ENCODE measurements at places on chromosomes 6 and 20.
A peak's percentile ranks its signal among the peaks of the same experiment; 100 is the strongest.

DNA sequence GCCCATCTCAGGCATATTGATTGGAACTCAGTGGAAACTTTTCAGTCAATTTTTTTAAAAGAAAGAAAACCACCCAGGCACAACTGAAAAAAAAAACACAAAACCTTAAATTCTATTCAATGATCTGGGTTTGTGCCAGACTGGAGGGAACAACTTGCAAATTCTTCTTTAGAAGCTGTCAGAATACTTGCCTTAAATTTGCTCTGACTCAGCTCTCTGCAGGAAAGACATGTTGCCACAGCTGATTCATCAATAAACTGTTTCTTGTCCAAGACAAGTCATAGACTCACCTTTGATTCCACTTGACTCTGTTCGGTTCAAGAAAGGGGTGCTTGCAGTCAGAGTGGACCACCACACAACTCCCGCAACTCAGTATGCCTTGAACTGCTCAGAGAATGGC lies 117.8 kb upstream of the F13A1 start:
- DNase-seq = no peak

DNA sequence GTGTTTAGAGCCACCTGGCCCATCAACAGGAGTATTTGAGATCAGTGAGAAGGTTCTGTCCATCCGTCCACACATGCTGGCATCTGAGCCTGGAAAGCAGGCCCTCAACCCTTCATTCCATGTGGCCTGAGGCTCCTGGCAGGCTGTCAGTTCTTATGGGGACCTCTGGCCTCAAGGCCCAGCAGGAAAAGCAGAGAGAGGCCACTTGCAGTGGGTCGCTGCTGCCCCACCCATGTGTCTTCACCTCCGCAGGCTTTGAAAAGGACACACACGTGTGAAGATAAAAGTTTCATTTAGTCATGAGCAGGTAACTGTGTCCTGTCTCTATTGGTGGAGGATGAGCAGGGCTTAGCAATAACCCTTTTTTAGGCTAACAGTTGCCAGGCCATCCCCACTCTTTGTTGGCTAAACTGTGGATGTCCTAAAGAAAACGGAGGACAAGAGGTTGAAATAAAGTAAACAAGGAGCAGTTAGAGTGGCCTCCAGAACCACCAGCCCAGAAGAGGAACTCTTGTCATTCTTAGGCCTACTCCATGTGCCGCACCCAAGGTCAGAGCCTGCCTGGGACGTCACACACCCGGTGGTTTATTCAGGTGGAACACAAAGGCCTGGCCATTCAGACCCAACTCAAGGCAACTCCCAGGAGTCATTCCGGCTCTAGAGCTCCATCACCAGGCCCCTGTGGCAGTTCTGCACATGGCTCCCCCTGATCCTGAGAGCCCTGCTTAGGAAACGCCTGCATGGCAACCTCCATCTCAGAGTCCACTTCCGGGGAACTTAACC lies 143.4 kb upstream of the CST7 start:
- DNase-seq = no peak

DNA sequence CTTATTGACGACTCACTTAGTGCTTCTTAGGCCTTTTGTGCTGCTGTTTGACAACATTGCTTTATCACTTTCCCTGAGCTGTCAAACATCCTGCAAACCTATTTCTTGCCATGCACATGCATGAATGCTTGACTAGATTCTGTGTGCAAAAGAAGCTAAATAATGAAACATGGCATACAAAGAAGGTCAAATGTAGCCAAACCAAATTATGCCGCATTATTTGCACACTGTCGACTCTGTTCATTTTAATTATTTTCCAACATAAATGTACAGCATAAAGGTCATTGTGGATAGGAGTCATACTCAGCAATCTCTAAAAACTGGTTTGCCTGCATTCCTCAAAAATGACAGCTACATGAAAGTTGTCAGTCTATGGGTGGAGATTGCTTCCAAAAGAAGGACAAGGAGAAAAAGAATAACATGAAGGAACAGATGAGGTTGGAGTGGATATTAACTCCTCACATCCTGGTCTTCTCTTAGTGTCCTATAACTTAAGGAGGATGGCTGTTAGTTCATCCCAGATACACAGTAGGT lies 123.1 kb upstream of the STXBP5 start:
- no peak for DNase-seq

- DNase-seq = peak; percentile 30
Measured at GRCh38 chr20:14337400-14338171, at the start of gene FLRT3. FLRT3 (minus strand) TSS chr20:14337612; CDS start chr20:14327506, 10,106 bp downstream.

DNA sequence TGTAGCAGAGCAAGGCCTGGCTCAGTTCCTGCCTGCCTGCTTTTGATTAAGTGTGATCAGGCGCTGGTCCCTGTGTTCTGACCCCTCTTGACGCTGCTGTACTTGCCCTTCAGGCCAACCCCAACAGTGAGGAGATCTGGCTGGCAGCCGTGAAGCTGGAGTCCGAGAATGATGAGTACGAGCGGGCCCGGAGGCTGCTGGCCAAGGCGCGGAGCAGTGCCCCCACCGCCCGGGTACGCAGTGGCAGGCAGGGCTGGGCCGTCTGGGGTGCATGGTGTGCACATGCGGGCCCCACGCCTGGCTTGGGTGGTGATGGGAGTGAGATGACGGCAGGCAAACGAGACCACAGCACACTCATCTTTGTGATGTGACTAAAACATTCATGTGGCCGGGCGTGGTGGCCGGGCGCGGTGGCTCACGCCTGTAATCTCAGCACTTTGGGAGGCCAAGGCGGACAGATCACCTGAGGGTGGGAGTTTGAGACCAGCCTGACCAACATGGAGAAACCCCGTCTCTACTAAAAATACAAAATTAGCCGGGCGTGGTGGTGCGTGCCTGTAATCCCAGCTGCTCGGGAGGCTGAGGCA lies 10.1 kb upstream of the C20orf204 start:
- no peak for DNase-seq

DNA sequence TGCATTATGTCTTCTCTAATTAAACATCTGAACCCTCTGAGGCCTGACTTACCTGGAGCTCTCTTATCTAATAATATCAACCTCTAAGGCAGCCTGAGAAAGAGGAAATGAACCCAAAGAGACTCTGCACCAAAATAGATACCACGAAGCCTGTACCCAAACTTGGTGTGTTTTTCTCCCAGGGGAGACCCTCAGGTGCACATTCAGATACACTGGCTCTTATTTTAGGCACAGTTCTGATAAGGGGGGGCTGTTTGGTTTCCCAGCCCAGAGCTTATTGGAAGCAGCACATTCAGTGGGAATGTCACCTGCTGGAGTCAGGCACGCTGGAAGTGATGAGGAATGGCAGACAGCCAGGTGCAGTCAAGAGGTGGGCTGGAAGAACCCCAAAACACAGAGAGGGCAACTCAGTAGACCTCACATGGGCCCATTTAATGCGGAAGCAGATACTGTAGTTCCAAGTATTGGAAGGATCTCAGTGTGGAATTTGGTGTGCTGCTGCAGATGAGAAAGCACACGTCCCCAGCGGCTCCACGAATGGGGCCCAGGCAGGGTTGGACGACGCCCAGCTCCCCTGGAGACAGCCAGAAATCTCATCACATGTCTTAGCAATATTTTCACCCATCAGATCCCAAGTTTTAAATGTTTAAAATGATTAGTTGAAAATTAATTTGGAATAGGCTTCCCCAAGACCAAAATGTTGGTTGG lies 9.7 kb upstream of the CCR6 start:
- DNase-seq = no peak

DNA sequence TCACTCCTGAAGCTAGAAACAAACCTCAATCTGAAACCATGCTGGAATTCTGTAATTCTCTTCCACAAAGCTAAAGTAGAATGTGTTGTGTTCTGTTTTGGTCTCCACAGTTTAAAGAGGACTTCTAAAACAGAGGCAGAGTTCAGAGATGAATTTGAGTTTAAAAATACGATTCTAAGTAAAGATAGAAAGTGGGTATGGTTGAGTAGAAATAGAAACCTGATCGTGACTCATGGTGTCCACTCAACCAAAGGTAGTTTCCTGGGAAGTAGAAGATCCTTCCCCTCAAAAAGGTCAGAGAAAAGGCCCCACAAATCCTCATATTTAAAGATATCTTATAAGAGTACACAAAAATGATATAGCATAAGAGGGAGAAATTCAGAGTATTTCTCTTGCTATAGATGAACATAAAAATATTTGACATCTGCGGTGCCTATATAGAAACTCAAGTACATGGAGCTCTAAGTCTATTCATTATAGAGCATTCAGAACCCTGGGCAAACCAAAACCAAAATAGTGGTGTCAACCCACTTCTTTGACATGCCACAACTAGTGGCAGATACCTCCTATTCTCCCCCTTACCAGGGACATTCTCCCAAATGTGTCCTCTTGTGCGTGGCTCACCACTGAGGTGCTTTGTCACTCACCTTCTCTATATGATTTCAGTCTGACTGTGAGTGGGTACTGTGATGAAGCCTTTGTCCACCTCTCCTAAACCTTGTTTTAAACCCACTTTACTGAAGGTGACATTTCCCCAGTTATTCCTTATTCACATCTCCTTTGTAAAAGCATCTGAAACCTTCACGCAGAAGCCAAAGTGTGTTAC lies 84.5 kb downstream of the PLCB1 start:
- no peak for DNase-seq

DNA sequence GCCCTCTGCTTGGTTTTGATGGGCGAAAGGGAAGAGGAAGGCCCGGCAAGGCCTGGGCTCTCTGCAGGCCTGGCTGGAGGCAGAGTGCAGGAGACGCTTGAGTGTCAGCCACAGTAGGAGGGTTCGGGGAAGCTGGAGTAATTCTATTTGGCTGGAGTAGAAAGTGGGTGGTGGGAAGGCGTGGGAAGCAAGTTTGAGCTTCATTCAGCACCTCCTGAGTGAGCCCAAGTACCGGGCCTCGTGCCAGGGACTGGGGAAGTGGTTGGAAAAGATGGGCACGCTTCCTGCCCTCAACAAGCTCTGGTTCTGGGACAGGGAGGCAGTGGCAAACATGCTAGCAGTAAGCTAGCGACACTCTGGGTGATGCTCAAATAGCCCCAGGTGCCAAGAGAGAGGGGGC lies 72.5 kb downstream of the DLGAP4 start:
- no peak for DNase-seq

- DNase-seq = no peak
Measured at GRCh38 chr6:23790756-23791155, 335.3 kb upstream of the NRSN1 start.

- no peak for DNase-seq
Measured at GRCh38 chr6:104087765-104088164, 772.0 kb downstream of the HACE1 start.

DNA sequence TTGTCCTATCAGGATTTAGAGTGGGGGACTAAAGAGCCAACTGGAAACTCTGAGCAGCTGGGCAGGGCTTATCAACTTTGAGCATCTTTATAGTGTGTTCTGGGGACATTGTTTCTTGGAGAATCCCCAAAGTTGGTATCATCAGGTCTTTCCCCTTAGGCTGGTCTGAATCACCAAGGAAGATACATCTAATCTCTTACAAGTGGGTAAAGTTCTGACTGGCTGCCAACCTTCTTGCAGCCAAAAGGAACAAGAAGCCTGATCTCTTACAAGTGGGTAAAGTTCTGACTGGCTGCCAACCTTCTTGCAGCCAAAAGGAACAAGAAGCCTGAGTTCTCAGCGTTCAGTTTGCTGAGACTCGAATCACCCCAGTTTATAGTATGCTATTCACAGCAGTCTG lies 1.6 kb upstream of the MED23 start:
- no peak for DNase-seq

- no peak for DNase-seq
Measured at GRCh38 chr6:81731814-81732213, 20.7 kb downstream of the TENT5A start.

GRCh38 chr6:151054306-151054705 lies 185.5 kb upstream of the AKAP12 start:
- DNase-seq = no peak

- DNase-seq = no peak
Measured at GRCh38 chr6:7087066-7087465, 20.7 kb upstream of the RREB1 start.

DNA sequence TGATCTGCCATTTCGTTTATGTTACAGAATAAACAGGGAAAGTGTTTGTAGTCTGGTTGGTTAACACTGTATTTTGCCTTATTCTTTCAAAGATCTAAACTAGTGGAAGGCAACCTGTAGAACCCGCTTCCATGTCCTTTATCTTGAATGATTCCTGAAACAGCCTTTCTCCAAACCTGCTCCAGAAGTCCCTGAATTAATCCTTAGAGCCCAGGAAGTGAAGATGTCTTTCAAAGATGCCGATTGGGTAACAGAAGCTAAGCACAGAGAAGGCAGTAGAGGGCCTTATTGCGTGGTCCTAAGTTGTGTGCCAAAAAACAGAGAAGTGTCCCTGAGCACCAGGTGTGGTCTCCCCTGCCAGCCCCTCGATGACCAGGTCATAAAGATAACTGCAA lies 19.2 kb upstream of the ZSCAN16 start:
- peak; percentile 4 for DNase-seq

DNA sequence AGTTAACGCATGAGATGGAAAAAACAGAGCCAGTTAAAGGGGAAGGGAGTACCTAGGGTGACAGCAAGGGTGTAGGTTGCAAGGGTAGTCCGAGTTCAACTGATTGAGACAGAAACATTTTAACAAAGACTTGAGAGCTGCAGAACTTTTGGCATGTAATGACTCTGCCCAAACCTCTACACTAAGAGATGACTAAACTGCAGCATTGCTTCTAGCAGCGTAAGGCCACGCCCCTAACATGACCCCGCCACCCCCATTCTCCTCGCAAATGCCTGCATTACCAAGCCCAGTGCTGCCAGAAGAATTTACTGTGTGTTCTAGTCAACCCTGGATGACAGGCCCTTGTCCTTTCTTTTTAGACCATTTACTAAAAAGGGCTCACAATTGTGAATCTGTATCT lies 6.3 kb upstream of the HINT3 start:
- DNase-seq = no peak

DNA sequence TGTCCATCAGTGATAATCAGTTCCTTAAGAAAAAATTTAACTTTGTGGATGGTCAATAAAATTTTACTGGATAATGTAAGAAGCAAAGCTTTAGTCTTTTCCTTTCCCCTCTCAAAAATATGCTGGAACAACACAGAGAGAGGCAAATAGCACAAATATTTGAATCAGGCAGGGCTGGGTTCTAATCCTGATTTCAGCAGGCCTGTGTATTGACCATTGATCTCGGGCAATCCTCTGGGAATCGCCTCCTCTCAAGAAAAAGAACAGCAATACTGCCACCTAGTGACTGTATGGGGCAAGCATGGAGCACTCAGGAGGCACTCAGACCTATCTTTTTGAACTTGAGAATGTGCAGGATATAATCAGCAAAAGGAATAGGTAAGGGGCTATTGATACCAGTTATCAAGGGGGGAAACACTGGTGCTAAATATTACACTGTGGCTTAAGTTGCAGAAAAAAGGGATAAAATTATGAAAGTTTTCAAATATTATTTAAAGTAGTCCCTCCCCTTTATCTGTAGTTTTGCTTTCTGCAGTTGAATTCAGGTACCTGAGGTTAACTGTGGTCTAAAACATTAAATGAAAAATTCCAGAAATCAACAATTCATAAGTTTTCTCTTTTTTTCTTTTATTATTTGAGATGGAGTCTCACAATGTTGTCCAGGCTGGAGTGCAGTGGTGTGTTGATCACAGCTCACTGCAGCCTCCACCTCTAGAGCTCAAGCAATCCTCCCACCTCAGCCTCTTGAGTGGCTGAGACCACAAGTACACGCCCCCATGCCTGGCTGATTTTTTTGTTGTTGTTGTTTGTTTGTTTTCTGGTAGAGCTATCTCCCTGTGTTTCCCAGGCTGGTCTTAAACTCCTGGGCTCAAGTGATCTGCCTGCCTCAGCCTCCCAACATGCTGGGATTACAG lies 91.8 kb upstream of the NHSL1 start:
- DNase-seq = peak; percentile 6

- DNase-seq = no peak
Measured at GRCh38 chr6:34922177-34922663, 33.2 kb downstream of the ANKS1A start.

All from SW 1271 (cell line).